HT-29 (cell line): ENCODE measurements at places on chromosomes 5 and 9. TPM values are rescaled to one million over a fixed set of nuclear protein-coding genes. Genes with fewer than 3 reads are reported as not detected.

DNA sequence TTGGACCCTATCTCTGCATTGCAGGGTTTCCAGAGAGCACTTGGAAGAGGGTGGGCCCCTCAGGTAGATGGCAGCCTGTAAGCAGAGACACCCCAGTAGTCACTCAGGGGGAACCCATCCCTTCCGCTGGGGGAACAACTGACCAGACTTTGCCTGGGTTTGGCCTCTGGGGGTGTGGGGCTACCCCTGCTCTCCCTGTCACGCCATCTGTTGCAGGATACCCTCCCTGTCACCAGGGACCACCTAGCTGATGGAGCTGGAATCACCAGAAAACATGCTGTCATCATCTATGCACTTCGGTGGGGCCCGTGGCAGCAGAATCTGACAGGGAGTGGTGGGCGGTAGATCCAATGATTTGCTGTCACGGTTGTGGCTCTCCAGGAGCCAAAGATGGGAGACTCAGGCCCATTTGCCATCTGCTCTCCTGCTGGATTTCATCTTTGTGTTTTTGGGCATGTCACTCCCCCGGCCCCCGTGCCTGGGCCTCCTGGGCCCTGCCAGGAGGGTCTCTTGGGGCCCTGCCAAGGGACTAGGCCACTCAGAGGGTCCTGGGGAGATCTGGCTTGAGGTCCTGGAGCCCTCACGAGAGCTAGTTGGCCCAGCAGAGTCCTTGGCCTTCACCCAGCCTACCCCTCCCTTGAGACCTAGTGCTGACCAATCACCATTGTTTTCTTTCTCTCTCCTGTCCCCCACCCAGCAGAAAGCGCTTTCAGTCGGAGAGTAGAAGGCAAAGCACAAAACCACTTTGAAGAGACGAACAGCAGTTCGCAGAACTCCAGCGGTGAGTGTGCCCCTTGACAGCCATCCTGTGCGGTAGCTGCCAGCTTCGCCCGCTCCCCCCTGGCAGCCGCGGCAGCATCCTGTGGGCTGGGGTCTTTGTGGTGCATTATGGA, 45.9 kb downstream of the AMBP start:
- no peak for DNase-seq

GRCh38 chr5:6344593-6344989, 33.8 kb downstream of the MED10 start:
- no peak for DNase-seq

GRCh38 chr9:135253305-135254004, 166.0 kb downstream of the OLFM1 start:
- DNase-seq: peak; percentile 5

GRCh38 chr5:165859251-165859650, 2353.8 kb downstream of the MAT2B start:
- DNase-seq: no peak

- no peak for DNase-seq
These were observed 755.5 kb upstream of the ADAMTS16 start for GRCh38 chr5:4384649-4385048.

DNA sequence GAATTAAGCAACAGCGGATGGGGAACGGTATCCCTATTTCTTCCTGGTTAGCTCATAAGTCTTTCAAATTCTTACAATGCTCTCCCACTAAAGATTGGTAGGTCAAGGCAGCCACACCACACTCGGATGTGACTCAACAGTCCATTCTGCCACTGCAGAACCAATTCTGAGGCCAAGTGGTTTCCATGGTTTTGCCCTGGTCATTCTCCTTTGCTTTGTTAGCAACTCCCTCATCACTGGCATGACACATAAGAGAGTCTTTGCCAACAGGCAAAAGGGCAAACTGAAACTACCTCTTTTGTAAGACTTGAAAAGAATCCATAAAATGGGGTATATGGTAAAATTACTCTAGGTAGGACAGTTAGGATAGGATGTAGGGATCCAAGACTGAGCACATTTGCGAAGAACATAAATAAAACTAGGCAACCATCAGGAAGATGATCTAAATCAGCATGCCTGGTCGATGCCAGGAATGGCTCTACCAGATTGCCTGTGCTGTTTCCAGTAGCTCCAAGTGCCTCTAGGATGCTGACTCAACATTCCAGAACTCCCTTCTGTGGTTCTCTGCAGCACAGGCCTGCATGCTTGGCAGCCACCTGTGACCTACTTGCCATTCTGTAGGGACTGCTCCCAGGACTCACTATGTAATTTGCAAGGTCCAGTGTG, 105.4 kb downstream of the DCP2 start:
- DNase-seq: no peak

DNA sequence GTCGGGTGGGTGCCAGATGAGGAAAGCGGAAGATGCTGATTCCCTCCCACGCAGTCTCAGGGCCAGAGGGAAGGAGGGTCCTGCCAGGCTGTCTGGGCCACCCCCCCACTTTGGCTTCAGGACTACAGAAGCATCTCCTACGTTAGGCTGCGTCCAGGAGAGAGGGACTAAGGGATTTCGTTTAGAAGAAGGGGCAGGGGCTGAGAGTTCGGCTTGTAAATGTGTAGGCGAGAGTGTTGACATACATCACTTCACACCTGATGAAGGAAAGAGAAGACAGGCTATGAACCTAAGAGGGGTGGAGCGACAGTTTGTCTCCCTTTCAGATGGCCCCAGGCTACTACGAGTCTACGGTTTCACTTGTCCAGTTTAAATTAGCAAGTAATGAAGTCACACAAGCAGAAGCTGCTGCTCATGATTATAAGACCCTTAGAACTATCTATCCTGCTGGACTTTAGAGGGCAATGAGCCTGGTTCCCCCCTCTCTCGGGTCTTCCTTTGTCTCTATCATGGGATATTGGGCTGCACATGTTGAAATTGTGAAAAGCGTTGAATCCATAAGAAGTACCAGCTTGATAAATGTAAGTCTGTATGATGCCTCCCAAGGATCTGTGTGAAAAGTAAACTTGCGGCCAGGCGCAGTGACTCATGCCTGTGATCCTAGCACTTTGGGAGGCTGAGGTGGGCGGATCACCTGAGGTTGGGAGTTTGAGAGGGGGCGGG, 193.0 kb downstream of the AOPEP start:
- DNase-seq: peak; percentile 91

DNA sequence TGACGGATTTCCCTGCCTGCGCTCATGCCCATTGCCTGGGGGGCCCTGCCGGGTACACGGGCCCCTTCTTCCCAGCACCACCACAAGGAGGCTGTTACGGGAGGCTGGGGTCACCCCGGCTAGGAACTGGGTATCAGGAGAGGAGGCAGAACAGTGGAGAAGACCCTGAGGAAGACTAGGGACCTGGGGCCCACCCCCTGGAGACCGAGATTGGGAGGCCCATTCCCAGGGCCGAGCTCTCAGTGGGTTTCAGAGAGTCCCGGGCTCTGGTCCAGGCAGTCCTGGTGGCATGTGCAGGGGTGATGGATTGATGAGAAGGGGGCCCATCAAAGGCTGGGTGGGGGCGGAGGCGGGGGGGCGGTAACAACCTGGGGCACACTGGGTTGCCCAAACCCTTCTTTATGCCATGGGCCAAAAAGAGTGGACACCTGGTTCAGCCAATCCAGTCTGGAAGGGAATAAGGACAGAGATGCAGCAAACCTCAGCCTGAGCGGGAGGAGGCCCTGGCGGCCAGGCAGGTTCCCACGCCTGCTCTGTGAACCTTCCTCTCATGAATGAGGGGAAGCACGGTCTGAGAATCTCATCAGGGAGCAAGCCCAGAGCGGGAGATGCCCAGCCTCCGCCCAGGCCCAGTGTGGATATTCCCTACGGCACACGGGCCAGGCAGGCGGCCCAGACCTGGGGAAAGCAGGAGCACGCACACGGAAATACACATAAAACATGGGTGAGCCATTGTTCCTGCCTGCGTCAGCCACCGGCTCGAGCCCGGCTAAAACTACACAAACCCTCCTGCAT, 785 bp upstream of the P4HA2 start:
- DNase-seq: no peak

- no peak for DNase-seq
These were observed 78.2 kb upstream of the MAN2A1 start for GRCh38 chr5:109611505-109611904.

- DNase-seq: no peak
These were observed 29.9 kb upstream of the MEGF10 start for GRCh38 chr5:127260686-127261085.

GRCh38 chr9:16532272-16532671, 338.2 kb downstream of the BNC2 start:
- DNase-seq: no peak

DNA sequence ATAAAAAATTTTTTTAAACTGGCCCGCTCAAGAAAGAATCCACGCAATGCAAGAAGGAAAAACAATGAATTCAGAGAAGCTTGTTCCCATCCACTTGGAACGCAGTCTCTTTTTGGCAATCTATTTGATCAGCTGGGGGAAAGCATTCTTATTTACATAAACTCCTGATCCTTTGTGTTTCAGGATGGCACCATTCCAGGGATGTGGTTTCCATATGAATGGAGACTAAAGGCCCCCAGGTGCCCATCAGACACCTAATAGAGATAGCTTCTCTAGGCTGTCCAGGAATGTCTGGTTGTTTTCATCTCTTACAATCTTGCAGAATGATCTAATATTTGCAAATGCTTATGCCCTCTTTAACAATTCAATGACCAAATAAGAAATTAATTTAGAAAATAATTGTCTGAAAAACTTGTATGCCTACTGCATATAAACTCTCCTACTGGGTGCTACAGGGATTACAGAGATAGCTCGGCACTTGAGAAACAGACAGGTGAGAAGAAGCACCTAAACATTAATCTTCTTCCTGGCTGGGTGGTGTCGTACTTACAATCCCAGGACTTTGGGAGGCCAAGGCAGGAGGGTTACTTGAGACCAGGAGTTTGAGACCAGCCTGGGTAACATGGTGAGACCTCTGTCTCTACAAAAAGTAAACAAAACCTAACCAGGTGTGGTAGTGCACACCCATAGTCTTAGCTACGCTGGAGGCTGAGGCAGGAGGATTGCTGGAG, 3.0 kb upstream of the RASGRF2 start:
- no peak for DNase-seq

DNA sequence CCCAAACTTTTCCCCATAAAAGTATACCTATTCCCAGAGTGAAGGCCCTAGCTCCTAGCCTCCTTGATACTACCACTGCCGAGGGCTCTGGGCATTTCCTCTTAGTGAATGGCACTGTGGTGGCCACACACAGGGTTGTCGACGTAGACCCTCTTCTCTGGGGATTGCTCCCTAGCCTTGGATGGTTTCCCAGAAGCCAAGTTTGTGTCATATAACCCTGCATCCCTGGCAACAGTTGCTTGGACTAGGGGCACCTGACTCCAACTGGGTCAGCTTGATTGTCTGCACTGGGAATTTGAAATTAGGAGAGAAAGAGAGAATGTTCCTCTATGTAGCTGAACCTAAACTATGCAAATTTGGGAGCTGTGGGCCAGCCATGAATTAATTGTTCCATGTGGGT, 32.3 kb upstream of the KIF2A start:
- no peak for DNase-seq

DNA sequence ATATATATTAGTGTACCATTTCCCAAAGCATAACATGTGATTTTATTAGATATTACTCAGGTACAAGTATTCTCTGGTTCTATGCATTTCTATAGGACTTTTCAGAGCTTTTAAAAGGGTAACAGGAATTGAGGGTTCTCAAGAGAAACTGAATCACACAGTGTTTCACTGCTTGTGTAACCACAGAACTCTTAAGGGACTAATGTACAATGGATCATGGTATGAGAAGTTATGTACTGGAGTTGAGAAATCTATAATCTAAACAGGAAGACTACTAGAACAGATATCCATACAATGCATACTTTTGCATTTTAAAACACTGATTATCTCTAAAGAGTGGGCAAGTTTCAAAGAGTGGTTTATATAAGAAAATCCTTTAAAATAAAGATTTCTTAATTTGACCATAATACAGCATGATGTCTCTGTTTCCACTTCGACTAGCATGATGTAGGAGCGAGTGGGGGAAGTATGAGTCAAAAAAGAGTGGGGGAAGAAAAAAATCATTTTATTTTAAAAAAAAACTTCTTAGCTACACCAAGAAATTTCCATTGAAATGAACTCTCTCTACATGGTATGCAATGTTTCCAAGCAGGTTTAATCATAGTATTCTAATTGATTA, 183.5 kb downstream of the RFX3 start:
- DNase-seq: no peak

- no peak for DNase-seq
These were observed 20.8 kb downstream of the OR1L3 start for GRCh38 chr9:122695696-122696095.

- peak; percentile 96 for DNase-seq
These were observed 50.4 kb upstream of the STXBP1 start for GRCh38 chr9:127561491-127562278.

GRCh38 chr5:176524987-176525386, 12.2 kb downstream of the RNF44 start:
- no peak for DNase-seq

DNA sequence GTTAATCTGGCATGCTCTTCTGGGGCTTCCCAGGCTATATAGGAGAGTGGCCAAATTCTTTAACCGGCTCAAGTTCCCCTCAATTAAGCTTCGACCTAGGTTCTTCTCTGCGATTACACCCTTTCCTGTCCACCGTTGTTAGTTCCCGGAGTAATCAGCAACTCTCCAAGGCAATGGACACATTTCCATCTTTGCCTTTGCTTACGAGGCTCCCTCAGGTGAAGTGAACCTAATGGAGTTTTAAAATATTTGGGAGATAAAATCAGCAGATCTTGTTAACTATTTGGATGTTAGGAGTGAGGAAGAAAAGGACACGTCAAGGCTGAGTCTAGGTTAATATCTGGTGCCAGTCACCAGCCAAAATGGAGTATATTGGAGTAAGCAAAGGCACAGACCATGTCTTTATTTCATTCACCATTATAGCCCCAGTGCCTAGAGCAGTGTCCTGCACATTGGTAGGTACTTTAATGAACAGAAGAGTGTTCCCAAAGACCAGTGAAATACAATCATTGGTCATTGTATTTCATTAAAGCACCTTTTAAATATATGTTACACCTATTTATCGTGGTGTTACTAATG, 515 bp downstream of the UTP15 start:
- DNase-seq: peak; percentile 14

- DNase-seq: no peak
These were observed 224.7 kb downstream of the GDNF start for GRCh38 chr5:37615184-37615583.

DNA sequence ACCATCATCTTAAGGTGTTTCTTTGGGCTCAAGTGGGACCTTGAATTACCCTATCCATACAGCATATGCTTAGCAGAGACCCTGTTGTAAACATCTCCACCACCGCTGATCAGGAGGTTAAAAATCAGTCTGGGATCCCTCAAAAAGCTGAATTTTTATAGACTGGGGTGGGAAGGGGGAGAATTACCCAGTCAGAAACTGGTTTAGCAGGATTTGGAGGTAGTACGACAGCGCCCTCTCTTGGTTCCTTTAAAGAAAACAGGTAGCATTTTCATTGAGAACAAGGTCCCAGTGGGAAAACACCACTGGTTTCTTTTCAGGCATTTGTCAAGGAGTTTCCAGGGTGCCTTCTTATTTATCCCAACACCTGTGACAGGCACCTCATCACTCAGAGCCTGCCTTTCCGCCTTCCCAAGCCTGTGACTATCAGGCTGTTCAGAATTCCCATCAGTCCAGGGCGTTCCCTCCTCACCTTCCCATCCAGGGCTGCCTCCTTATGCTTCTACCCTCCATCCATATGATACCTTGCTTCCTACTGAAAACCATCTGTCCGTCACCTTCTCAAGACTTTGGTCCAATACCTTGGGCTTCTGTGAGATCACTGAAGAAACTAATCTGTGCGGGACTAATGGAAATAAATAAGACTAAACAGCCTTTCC, 203.8 kb upstream of the RAI14 start:
- DNase-seq: peak; percentile 94

GRCh38 chr5:108720391-108720790, 27.3 kb upstream of the FER start:
- no peak for DNase-seq

JAKMIP2 gene
- 0.03 and 0.26 TPM in 2 replicates for total RNA-seq

SLC45A2 gene
- total RNA-seq: not detected in 2 replicates

F12 gene
- total RNA-seq: 52.9 TPM in 2 replicates

LIFR gene
- total RNA-seq: not detected in 2 replicates

PCDHB13 gene
- total RNA-seq: 0.05 and 0.15 TPM in 2 replicates
